ENCODE measurements at places on chromosomes 6 and 20. TPM values are rescaled to one million over a fixed set of nuclear protein-coding genes. Genes with fewer than 3 reads are reported as not detected.

- no peak for DNase-seq
- H3K36me3 ChIP-seq, result peaks cover 14% of the 10 kb centered on the region
- no peak overlapping the region for H3K27ac ChIP-seq
- no peaks in the 10 kb centered on the region for H3K4me1 ChIP-seq
These were observed 73.9 kb downstream of the SNX9 start for GRCh38 chr6:157896932-157897331.

TP53TG5 gene
- total RNA-seq, result not detected

GRCh38 chr6:105301072-105301503 is 101.8 kb downstream of the PREP start:
- no peaks in the 10 kb centered on the region for H3K36me3 ChIP-seq
- H3K27me3 ChIP-seq, result no peaks in the 10 kb centered on the region
- no peak for DNase-seq
- peaks cover 11% of the 10 kb centered on the region for H3K4me1 ChIP-seq
- no peak overlapping the region for H3K27ac ChIP-seq

DNA sequence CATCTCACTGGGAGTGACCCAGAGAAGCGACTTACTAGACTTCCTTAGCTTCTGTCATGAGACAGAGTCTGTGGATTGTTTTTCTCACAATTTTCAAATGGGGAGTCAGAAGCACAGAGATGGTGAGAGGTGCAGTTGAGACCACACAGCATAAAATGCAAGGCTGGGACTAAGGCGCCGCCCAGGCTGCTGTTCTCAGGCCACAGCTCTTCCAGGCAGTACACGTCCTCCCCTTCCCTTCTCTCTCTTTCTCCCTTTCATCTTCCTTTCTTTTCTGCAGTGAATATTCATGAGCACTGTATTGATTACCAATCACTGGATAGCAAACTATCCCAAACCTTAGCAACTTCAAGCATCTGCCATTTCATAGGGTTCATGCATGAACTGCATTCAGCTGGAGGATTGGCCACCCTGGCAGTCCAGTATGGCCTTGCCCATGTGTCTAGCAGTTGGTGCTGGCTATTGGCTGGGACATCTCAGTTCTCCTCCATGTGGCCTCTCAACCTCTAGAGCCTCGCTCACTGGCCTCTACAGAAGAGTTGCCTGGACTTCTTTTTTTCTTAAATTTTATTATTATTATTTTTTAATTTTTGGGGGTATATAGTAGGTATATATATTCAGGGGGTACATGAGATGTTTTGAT is 11.4 kb downstream of the BCAS4 start:
- no peaks in the 10 kb centered on the region for H3K4me1 ChIP-seq
- H3K27me3 ChIP-seq, result no peaks in the 10 kb centered on the region
- no peak overlapping the region for H3K27ac ChIP-seq

GRCh38 chr6:31114970-31115849 is 610 bp downstream of the PSORS1C1 start:
- H3K4me1 ChIP-seq, result peaks cover 31% of the 10 kb centered on the region
- no peaks in the 10 kb centered on the region for H3K27me3 ChIP-seq
- no peaks in the 10 kb centered on the region for H3K36me3 ChIP-seq

GRCh38 chr20:55052459-55052858 is 577.1 kb downstream of the DOK5 start:
- no peak overlapping the region for H3K27ac ChIP-seq
- no peak for DNase-seq
- no peak overlapping the region for H3K4me3 ChIP-seq
- H3K4me1 ChIP-seq, result no peaks in the 10 kb centered on the region

- H3K36me3 ChIP-seq, result no peaks in the 10 kb centered on the region
- no peak overlapping the region for H3K27ac ChIP-seq
- H3K27me3 ChIP-seq, result no peaks in the 10 kb centered on the region
- H3K4me3 ChIP-seq, result no peak overlapping the region
- DNase-seq, result no peak
- H3K4me1 ChIP-seq, result no peaks in the 10 kb centered on the region
These were observed 112.7 kb upstream of the FERMT1 start for GRCh38 chr20:6235510-6235909.

FABP7 gene
- not detected for total RNA-seq

SLC29A1 gene
- total RNA-seq, result 11.0 TPM

DNA sequence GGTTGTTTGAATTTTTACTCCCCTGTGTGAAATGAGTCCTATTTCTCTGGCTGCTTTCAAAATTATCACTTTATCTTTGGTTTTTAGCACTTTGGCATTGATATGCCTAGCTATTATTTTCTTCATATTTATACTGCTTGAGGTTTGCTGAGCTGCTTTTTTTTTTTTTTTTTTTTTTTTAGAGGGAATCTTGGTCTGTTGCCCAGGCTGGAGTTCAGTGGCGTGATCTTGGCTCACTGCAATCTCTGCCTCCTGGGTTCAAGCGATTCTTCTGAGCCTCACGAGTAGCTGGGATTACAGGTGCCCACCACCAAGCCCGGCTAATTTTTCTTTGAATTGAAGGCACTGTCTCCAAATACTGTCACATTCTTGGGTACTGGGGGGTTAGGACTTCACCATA is 40.6 kb downstream of the STXBP5 start:
- H3K36me3 ChIP-seq, result peaks cover 5% of the 10 kb centered on the region
- no peak overlapping the region for H3K4me3 ChIP-seq
- no peaks in the 10 kb centered on the region for H3K4me1 ChIP-seq

TREM1 gene
- total RNA-seq, result not detected

DNA sequence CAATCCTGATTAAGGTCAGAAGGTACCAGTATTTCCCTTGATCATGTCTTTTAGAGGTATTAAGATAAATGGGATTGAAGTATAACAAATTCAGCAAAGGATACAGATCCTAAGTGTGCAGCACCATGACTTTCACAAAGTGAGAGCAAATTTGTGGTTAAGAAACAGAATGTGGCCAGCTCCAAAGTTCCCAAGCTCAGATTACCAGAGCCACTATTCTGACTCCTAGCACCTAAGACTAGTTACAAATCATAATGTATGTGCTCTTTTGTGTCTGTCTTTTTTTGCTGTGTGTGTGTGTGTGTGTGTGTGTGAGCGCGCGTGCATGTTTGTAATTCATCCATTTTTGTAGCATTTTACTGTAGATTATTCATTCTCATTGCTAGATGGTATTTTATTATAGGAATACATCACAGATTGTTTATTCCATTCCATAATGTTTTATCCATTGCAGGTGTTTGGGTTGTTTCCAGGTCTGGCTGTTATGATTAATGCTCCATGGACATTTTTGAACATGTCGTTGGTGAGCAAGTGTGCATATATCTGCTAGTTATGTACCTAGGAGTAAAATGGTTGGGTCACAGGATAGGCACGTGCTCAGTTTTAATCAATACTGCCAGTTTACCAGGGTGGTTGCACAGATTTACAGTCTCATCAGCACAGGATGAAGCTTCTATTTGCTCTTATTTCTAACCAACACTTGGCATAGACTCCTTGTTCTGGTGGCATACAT is 314.0 kb upstream of the JAG1 start:
- no peaks in the 10 kb centered on the region for H3K27me3 ChIP-seq
- peaks cover 29% of the 10 kb centered on the region for H3K4me1 ChIP-seq
- no peak for DNase-seq

DNA sequence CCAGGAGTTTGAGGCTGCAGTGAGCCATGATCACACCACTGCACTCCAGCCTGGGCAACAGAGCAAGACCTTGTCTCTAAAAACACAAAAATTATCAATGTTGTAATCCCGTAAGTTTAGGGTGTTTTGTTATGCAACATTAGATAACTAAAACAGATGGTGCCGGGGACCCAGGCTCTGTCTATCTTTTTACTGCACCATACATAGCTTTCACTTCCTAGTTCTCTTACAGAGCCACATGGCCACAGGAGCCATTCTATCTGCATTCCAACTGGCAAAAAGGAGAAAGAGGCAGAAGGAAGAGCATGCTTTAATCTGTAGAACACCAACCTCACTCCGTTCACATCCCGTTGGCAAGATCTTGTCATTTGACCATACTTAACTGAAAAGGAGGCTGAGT is 5.4 kb upstream of the TCF15 start:
- no peak overlapping the region for H3K27ac ChIP-seq
- no peak overlapping the region for H3K4me3 ChIP-seq
- peaks cover 8% of the 10 kb centered on the region for H3K4me1 ChIP-seq
- peaks cover 49% of the 10 kb centered on the region for H3K27me3 ChIP-seq
- H3K36me3 ChIP-seq, result no peaks in the 10 kb centered on the region

DNA sequence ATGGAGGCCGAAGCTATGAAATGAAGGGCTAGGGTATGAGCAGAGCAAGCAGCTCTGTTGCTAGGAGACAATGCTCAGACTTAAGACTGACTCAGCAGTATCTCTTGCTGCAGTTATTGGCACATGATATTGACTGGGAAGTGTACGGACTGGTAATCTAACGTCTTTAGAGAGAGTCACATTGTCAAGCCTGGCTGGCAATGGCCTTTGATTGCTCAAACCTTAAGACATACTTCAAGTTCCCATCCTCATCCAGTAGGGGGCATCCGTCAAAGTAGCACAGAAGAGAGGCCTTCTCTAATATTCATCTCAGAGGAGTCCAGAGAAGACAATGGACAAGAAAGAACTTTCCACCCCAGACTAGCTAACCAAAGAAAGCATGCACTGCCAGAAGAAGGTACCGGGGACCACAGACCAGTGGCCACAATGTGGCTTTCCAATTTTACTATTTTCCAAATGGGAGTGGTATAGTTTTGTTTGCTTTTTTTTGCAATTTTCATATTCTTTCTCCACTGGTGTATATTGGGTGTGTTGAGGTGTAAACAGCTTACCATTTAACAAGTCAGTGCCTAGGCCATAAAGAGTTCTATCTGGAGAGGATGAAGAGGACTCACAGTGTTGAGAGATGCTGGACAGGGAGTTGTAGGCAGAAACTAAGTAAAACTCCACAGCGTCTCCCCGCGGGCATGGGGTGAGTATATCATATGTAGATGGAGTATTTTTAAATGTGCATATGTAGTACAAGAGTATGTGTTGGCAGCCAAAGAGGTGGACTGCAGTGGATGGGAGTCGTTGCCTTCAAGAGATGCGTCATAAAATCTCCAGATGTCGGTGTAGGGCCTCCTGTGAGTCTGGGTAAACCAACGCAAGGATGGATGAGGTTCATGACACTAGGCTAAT is 36.7 kb downstream of the LRFN2 start:
- peak; percentile 21 for DNase-seq
- H3K27me3 ChIP-seq, result no peaks in the 10 kb centered on the region
- H3K4me1 ChIP-seq, result no peaks in the 10 kb centered on the region

DNA sequence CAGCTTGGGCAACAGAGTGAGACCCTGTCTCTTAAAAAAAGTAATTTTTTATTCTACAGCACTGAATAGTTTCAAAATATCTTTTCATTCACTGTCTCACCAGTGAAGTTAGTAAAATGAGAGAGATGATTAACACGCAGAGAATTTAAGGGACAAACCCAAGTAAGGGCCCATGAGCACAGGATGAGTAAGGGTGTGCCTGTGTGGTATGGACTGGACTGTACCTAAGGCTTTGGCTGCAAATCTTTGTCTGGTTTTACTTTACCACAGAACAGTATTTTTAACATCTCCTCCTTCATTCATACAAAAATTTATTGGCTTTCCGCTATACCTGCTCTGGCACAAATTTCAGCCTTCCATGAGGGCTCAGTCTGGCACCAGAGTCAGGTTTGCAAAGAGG is 433.3 kb downstream of the UTRN start:
- no peaks in the 10 kb centered on the region for H3K27me3 ChIP-seq
- H3K27ac ChIP-seq, result no peak overlapping the region

OR2H1 gene
- not detected for total RNA-seq

DNA sequence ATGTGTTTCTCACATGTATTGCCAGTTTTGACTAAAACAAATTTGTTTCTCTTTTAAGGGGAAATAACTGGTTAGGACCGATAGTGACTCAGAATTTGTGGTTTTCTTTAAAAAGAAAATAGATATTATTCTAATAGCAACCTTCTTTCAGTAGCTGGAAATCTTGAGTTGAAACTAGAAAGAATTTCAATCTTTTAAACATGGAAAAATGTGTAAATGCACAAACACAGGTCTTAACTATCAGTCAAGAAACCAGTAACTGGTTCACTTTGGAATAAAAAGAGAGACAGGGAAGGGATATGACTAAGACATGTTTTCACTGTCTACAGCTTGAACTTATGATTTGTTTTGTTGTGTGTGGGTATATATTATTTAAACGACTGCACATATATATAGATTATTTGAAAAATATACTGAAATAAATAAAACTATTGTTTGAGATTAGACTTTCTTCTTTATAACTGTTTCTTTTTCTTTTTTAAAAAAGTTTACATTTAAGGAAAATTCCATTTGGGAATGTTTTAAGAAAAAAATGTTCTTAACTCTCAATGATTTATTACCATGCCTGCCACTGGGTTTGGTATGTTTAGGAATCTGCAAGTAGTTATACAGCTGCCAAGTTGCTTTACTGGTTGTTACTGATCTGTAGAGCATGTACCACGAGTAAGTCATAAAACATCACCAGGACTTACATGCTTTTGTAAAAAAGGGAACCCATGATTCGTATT is 753.3 kb upstream of the MARCKS start:
- H3K4me1 ChIP-seq, result peaks cover 26% of the 10 kb centered on the region
- no peak for DNase-seq
- H3K27me3 ChIP-seq, result no peaks in the 10 kb centered on the region
- H3K4me3 ChIP-seq, result no peak overlapping the region
- no peaks in the 10 kb centered on the region for H3K36me3 ChIP-seq

GRCh38 chr20:19746396-19746795 is 11.7 kb upstream of the RIN2 start:
- no peak for DNase-seq
- no peak overlapping the region for H3K4me3 ChIP-seq

DNA sequence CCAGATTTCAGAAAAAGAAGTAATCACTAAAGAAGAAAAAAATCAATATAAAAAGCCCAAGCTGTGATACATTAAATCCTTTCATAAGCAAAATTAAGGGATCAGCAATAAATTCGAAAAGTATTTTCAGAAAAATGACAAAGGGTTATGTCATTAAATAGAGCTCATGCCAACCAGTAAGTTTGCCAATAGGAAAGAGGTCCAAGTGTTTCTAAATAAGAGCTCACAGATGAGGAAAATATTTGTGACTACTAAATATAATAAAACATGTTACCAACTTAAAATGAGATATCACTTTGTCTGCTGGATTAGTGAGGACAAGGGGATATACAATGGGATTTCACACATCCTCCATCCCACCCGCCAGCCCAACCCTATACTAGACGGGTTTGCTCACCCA is 140.3 kb upstream of the EYA4 start:
- no peak for DNase-seq
- no peaks in the 10 kb centered on the region for H3K27me3 ChIP-seq
- H3K4me1 ChIP-seq, result no peaks in the 10 kb centered on the region
- H3K4me3 ChIP-seq, result no peak overlapping the region

GRCh38 chr20:41478026-41478425 is 111.4 kb upstream of the EMILIN3 start:
- H3K27ac ChIP-seq, result no peak overlapping the region
- no peak for DNase-seq
- H3K4me1 ChIP-seq, result peaks cover 36% of the 10 kb centered on the region
- H3K27me3 ChIP-seq, result no peaks in the 10 kb centered on the region
- no peak overlapping the region for H3K4me3 ChIP-seq
- peaks cover 35% of the 10 kb centered on the region for H3K36me3 ChIP-seq

All from SJSA1 (cell line).